ENCODE measurements at places on chromosomes 4 and X.

DNA sequence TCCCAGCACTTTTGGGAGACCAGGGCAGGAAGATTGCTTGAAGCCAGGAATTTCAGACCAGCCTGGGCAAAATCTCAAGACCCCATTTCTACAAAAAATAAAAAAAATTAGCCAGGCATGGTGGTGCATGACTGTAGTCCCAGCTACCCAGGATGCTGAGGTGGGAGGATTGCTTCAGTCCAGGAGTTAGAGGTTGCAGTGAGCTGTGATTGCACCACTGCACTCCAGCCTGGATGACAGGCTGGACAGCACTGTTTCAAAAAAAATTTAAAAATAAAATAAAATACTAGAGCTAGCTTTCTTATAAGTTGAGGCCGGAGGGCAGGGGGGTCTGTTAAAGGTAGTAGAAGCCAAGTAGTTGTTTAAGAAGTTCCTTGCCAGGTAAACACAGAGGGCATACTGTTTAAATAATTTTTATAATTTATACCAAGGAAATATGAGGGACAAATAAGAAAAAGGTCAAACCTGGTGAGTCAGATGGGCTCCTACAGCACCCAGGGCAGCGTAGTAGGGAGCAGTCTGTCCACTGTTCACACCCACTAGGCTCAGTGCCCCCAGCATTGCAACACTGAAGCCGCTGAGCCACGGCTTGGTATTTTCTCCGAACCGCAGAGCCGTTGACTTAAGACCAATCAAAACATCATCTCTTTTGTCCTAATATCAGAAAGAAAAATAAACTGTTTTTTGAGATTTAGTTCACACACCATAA, 17.3 kb downstream of the COQ2 start:
- no peak for DNase-seq

GRCh38 chr4:110994781-110995180, 371.9 kb upstream of the PITX2 start:
- DNase-seq: no peak

- no peak for DNase-seq
Measured at GRCh38 chr4:27148211-27148895, 287.7 kb downstream of the STIM2 start.

GRCh38 chrX:79096145-79096556, 48.3 kb upstream of the GPR174 start:
- DNase-seq: no peak

DNA sequence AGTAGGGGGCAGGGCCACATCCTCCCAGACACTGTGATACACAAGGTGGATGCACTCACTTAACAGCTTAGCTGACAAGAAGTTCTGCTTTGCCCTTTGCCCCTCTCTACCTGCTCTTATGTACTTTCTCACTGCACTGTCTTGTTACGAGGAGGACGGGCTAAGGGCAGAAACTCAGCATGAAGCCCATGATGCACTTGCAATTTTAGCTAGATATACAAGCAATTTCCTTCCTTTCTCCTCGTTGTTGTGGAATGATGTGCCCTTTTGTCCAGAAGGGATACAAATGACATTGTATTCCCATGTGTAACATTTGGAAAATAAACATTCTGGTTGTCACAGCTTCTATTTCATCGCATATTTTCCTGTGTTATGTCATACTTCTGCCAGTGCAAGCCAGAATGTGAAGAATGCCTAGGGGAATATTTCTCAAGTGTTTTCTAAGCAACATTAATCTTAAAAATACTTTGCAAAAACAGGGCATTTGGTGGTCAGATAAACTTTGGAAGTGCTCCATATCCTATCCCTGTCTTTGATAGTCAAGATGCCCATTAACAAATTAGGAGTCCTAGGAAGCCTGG, 47.2 kb downstream of the MAOA start:
- no peak for DNase-seq

- peak; percentile 48 for DNase-seq
Measured at GRCh38 chr4:65665771-65666523, 4.3 kb downstream of the EPHA5 start.

DNA sequence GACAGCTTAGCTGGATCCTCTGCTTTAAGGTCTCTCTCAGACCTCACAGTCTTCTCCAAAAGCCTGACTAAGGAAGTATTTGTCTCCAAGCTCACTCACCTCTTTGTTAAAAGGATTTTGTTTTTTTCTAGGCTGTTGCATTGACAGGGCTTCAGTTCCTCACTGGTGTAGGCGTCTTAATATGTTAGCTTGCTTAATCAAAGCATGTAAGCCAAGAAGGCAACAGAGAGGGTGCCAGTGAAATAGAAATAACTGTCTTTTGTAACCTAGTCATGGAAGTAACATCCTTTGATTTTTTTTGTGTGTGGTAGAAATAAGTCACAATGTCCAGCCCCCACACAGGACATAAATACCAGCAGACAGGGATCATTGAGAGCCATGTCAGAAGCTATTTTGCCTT, 58.8 kb downstream of the FIP1L1 start:
- no peak for DNase-seq

- no peak for DNase-seq
Measured at GRCh38 chr4:74073358-74073757, 25.6 kb downstream of the CXCL2 start.

GRCh38 chrX:16577483-16578029, 72.4 kb upstream of the S100G start:
- no peak for DNase-seq

GRCh38 chr4:33649015-33649414, 2595.3 kb downstream of the ARAP2 start:
- no peak for DNase-seq

- no peak for DNase-seq
Measured at GRCh38 chrX:22950269-22951266, 49.2 kb upstream of the DDX53 start.

GRCh38 chrX:119736206-119736764, 22.1 kb upstream of the SOWAHD start:
- DNase-seq: no peak

- no peak for DNase-seq
Measured at GRCh38 chr4:38532908-38533499, 131.0 kb upstream of the KLF3 start.

DNA sequence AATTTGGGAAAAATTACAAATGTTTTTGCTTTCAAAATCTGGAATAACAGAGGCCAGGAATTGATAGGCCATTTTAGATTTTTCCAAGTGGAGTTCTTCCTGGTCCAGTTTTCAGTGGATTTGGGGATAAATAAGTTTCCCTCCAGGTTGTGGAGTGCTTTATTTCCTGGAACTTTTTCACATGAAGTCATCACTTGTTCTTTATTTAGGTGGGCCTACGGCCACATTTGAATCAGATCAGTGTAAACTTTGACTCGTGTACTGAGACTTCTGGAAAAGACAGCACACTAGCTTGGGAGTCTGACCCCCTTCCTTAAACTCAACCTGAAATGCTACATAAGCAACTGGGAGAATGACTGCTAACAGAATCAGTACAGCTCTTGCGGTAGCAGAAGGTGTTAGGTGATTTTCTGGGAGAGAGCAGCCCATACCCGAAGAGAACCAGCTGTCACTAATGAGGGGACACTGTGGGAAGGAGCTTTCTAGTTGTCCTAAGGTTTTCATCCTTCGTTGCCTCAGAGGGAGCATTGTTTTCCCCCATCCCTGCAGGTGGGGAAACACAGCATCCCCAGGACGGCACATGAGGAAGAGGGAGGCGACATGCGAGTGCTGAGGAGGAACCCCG, 235.2 kb upstream of the FAT1 start:
- no peak for DNase-seq

DNA sequence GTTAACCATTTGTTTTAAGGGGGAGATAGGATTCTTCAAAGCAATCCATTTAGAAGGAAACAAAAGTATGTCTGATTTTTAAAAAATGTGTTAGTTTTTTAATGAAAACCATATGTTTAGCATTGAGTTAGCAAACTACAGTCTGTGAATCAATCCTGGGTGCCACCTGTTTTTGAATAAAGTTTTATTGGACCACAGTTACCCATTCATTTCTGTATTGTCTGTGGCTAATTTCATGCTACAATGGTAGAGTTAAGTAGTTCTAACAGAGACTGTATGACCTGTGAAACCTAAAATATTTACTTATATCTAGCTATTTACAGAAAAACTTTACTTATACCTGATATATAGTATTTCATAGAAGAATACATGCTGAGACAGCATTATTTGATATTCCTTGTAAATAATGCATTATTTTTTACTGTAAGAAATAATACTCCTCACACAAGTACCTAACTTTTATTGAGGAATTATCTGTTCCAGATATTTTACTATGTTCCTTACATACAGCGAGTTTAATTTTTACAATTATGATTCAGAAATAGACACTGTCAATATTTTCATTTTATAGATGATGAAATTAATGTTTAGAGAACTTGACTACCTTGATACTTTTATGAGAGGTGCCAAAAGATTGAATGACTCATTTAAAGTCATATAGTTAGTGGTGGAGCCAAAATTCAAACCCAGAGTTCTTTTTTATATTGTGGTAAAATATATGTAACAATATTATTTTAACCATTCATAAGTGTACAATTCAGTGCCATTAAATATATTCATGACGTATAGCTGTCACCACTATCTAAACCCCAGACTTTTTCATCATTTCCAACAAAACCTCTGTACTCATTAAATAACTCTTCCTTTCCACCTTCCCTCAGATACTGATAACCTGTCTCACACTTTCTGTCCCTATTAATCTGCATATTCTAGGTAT, 122.0 kb downstream of the GLUD2 start:
- no peak for DNase-seq

- DNase-seq: no peak
Measured at GRCh38 chr4:62003695-62004094, 803.6 kb downstream of the ADGRL3 start.

GRCh38 chr4:24808955-24809354, 13.6 kb downstream of the SOD3 start:
- no peak for DNase-seq

DNA sequence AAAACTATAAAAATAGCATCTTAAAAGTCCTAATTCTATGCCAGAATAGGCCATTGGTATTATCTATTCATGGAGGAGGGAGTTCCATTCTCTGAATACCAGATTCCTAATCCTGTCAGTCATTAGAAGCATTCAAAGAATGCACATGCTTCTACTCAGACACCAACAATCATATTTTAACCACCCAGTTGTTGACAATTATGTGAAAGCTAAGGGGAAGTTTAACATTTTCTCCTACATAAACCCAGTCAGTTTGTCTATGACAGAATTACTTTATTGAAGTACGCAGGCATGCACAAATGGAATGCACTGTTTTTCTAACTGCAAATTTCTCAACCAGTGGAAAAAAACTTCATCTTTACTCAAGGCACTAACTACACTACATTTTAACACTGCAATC, 69.6 kb upstream of the MTNR1A start:
- DNase-seq: no peak

- no peak for DNase-seq
Measured at GRCh38 chrX:50747471-50747900, 66.5 kb downstream of the SHROOM4 start.

- DNase-seq: no peak
Measured at GRCh38 chrX:100663642-100664041, 19.6 kb downstream of the SRPX2 start.

DNA sequence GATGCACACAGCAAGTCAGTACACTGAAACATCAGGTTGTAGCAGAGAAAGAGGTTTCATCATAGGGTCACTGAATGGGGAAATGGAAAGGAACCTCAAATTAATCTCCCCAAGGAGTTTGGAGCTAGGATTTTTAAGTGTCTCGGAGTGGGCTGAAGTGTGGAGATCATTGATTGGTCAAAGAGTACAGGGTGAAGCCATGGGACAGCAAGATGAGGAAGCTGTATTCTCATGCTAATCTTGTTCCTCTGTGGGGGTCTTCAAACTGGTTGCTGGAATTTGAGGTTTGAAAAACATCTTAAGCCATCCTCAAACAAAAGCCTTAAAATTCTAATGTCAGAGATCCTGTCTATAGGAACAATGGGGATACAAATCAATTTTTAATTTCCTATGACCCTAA, 78.8 kb upstream of the TEX13A start:
- no peak for DNase-seq

DNA sequence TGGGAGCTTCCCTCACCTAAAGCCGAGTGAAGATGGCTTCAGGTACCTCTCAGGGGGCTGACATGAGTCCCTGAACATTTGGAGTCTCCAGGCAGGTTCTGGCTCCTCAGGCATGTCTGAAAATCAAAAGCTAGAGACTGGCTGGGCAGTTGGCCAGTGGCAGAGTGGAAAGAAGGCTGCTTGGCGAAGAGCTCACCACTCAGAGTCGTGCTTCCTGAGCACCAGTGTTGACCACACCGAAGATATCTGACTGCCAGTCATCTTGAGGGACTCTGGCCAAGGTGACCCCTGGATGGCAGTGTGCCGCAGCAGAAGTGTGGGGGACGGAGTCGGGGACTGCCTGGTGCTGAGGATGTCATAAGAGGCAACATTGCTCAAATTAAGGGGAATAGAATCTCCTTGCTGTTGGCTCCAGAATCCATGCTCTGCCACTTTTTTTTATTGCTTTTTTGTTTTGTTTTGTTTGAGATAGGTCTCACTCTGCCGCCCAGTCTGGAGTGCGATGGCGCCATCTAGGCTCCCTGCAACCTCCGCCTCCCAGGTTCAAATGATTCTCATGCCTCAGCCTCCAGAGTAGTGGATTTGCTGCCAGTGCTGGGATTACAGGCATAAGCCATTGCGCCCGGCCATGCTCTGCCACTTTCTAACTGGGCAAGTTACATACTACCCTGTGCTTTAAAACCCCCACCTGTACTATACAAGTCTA, 172.5 kb upstream of the GATB start:
- DNase-seq: no peak

GRCh38 chr4:83074086-83074704, 39.2 kb downstream of the COPS4 start:
- no peak for DNase-seq

GRCh38 chrX:133970076-133970475, 15.3 kb downstream of the GPC3 start:
- DNase-seq: no peak

- DNase-seq: no peak
Measured at GRCh38 chrX:25976683-25977310, 161.3 kb upstream of the MAGEB18 start.

DNA sequence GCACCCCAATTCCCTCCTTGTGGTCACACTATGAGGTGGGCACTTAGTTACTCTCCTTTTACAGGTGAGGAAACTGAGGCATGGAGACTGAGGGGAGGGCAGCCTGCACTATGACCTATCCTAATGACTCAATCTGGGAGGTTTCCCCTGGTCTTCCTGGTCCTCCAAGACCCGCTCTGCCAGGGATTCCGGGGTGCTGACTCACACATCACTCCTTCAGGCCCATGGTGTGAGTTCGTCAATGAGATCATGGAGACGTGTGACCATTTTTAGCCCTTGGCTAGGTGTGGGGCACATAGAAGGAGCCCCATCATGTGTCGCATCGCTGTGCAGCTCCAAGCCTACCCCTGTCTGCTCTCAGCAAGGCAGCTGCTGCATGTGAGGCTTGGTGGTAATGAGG, 32.4 kb upstream of the BCOR start:
- DNase-seq: no peak

DNA sequence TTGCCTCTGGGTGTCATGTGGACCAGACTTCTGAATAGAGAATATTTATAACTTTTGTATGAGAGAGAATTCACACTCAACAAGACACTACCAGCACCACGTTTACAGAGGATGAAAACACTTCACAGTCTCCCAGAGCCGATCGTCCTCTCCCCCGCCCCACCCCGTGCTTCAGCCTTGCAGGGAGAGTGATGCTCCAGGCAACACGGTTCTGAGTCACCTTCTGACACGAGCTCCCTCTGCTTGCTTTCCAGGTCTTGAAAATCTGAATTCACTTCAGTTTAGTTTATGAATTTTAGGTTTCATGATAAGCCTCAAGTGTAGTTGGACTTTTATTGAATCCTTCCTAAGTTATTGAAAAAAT, 59.8 kb downstream of the CPLX1 start:
- no peak for DNase-seq

GRCh38 chr4:158823461-158823873, 54.6 kb downstream of the FNIP2 start:
- no peak for DNase-seq
